Fibroblast of skin of right biceps (primary cell): ENCODE measurements at places on chromosomes 5 and 9.

- no peak for DNase-seq
Observed at GRCh38 chr9:133874659-133875058, 117.5 kb downstream of the VAV2 start.

DNA sequence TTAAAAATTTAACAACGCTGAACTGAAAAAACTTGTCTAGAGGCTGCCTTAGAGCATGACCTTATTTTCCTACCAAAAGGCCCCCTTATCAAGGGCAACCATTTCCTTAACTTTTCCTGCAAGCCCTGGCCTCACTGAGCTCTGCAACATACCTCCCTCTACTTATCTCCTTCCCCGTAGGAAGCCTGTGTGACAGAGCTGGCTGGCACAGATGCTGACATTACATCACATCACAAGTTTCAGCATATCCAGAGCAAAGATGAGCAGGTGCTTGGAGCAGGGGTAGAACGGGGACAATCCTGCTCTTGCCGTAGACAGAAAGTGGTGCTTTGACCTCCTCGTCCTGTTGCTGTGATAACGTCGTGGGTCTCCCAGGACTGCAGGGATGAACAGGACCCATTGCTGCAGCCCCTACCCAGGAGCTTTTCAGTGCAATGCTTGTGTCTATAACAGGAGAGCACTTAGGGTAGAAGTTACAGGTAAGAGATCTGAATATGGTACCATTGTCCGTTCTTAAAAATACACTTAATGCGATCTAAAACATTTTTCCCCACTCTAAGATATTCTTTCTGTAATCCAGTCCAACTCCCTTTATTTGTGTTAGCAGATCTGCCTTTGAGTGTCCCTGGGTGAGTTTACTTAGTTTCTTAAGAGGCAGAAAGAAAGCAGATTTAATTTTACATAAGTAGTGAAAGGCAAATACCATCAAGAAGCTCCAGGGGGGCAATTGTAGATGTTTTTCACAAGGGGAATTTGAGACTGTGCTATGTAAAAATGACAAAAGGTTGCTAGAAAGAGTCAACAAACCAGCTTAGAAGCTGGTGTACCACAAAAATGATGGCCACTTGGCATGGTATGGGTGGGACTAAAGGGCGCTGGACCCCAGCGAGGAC lies 101.9 kb upstream of the EFNA5 start:
- DNase-seq: no peak

DNA sequence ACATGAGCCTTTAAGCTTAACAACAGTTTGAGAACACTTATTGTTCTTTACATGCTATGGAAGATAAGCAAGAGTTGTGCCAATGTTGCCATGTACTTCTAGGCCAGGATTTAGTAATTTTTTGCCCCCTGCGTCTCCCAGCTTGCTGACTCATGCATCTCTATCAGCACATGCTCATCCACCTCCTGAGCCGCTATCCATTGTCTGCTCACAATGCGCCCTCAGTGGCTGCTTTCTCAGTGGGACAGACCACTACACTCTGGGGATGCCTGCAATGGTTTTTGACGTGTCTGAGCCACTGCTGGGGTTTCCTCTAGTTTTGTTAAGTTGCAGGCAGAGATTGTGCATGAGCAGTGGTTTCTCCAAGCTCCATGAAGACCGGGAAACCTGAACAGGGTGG lies 50.9 kb upstream of the PHF2 start:
- no peak for DNase-seq

DNA sequence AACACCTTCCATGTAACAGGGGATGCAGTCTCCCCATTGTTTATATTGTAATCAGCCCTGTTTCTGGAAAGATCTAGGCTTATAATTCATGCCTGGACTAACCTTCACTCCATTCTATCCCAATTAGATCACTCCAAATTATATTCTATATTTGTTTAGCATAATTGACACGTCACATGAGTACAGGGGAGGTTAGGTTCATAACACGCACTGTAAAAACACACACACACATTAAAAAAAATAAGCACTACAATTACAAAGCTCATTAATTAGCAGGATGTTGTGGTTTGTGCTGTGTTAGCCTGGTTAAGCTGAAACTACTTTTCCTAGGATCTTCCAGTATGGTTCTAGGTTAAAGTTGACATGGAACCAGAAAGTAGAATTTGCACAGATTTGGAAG lies 126.0 kb downstream of the MLLT3 start:
- no peak for DNase-seq

DNA sequence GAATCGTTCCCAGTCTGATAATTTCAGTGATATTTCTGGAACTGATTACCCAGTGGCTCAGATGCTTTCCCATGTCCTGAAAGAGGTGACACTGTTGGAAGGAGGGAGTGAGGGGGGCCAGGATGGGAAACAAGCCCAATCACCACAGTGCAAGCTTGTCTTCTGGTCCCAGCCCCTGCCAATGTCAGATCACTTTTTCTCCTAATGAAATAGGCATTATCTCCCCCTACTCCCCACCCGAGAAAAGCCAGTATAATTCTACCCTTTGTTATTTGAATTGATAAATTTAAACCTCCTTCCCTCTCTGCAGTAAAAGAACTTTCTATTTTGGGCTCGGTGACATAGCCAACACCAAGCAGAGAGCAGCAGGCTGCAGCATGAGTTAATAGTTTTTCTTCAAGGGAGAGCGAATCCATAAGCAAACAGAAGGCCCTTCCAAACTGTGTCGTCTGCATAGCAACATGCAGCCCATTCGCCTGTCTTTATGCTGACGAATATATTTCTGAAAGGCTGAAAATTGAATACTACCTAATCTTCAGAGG lies 14.6 kb upstream of the PPP2CA start:
- DNase-seq: peak; percentile 51

DNA sequence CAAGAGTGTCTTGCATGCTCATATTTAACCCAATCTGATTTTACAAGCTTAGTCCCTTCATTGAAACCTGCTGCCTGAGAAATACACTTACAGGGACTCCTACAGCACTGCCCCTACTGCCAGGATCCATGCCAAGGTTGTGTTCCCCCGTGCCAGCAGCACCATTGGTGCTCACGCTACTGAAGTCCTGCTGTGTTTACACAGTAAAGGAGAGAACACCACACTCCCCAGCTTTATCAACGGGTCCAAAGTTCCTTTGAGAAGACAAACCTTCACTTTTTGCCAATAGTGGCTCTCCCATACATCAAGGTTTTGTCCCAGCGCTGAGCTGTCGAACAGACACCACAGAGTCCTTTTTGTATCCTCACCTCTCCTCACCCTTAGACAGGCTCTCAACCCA lies 155.1 kb upstream of the WWC1 start:
- no peak for DNase-seq

- DNase-seq: no peak
Observed at GRCh38 chr9:127955294-127956015, 17.8 kb upstream of the DPM2 start.
